ENCODE measurements at places on chromosomes 6 and 20.

DNA sequence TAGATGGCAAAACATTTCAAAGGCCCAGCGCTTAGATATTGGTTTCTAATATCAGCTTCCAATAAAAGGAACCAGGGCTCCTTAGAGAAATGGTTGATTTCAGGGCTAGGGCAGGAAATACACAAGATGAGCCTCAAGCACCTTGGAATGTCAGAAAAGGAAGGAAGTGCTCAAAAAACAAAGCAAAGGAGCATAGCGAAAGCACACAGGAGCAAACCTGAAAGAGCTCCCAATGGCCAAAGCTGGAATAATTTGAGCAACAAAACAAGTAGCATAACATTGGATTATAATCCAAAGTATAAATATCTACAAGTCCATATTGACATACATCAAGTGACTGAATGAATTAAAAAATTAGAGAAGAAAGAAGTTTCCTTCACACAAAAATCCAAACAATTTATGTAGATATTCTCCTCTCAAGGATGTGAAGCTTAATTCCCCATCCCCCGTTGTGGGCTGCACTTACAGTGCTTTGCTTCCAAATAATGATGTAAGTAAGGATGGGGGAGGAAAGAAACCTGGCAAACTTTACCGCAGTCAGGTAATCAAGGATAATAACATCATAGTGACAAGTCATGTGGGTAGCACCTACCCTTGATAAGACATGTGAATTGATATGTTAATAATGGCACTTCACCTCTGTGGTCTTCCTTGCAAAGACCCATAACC, 132.9 kb upstream of the DST start:
- no peak for DNase-seq

- peak; percentile 65 for DNase-seq
Measured at GRCh38 chr6:16762268-16762549, 949 bp upstream of the ATXN1 start.

- peak; percentile 48 for DNase-seq
Measured at GRCh38 chr20:53786071-53786444, 192.4 kb upstream of the ZNF217 start.

GRCh38 chr20:36197271-36197670, 39.0 kb upstream of the AAR2 start:
- DNase-seq = no peak

GRCh38 chr6:41346441-41346840, 11.0 kb downstream of the NCR2 start:
- DNase-seq = no peak

GRCh38 chr20:18662279-18663040, 74.6 kb downstream of the DTD1 start:
- no peak for DNase-seq

- DNase-seq = no peak
Measured at GRCh38 chr6:43886717-43887339, 116.8 kb downstream of the VEGFA start.

DNA sequence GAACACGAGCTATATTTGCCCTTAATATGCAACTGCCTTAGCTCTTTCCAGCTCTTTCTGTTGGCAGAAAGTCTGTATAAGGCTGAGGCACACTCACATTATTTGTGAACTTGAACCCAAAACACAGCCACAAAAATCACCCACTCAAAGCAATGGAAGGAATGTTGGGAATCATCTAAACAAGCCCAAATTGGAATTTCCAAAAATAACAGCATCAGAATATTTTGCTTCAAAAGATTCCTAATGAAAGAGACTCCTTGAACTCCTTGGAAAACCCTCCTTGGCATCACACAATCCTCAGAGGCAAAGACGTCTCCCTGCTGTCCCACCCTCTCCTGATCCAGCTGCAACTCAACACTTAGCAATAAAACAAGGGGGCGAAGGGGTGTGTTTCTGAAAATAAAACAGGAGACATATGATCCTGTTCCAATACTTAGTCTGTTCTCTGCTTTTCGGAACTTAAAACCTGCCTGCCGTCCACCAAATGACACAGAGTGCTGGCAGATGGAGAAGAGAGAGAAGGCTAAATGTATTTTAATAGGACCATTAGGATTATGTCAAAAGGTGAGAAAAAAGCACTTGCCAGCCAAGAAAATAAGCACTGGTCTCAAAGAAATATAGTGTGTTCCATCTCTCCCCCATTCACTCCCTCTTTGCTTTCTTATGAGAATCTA, 320.7 kb upstream of the JARID2 start:
- no peak for DNase-seq

GRCh38 chr6:129486327-129486726, 223.7 kb downstream of the ARHGAP18 start:
- DNase-seq = no peak

DNA sequence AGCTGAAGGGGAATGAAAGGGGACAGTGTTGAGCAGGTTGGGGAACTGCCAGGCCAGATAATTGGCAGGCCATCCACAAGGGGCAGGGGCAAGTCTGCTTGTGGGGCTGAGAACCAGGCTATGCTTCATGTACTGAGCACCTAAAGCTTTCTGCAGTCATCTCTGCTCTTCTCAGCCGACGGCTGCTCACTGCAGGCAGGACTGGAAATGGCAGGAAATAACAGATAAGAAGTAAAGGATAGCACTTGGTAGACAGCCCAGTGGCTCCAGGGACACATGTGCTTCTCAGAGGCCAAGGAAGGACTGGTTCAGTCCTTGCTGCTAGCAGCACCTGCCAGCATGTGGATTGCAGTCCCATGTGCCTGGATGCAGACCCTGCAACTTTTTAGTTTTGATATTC, 89.8 kb downstream of the CD164 start:
- no peak for DNase-seq

DNA sequence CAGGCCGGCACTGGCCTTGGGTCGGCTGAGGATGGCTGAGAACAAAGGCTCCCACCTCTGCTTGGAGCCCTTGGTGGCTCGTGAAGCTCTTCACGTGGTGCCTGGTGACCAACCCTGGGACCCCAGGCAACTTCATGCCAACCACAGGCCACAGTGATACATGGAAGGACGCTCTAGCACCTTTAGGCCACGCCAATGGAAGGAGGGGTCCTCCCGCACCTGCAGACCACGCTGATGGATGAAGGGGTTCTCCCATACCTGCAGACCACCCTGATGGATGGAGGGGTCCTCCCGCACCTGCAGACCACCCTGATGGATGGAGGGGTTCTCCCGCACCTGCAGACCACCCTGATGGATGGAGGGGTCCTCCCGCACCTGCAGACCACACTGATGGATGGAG, 62.5 kb downstream of the ERMARD start:
- DNase-seq = no peak

All from NCI-H1105 treated with DMSO at 0.1 percent for 48 hours (cell line).